ENCODE measurements at places on chromosomes 5 and 9.

DNA sequence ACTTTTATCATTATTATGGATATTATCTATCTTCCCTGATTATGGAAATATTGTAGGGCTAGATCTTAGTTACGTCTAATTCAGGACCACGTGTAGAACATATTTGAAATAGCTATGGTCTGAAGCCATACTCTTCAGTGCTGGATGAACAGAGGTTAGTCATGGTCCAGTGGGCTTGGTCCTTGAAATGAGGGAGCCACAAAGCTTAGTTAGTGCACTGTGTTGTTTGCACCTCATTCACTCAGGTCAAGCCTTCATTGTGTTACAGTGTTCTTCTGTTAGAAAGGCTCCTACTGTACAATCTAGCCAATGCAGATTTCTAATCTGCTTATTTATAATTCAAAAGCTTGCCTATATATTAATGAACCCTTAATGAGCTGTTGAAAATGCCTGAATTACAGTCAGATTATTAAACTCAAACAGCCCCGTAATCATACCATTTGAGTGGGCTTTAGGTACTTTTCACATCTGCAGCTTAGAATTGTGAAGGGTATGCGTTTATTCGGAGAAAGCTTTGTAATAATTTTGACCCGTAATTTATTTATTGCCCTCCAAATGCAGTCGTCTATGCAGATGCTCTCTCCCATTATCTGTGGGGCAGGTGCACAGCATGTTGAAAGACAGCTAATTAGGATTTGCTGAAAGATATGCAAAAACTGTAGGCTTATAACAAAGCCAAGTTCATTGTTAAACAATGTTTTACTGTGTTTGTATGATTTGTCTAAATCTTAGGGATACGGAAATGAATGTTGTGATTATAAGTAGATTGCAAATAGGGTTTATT, 164.9 kb downstream of the PBX3 start:
- DNase-seq, result no peak

DNA sequence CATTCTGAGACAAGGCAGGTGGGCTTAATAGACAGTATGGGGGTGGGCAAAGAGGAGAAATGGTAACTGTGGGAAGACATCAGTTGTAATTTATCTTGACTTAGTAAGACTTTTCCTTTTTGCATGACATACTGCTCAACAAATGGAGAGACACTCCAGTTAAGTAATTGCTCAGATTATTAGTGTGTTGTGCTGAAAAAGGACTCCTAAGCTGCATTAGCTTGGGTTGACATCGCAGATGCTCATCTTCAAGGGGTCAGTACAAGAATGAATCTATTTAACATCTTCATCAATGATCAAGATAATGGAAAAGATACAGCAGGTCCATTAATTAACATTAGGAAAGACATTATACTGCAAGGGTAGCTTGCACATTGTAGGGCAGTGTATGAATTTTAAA, 181.1 kb upstream of the ELAVL2 start:
- no peak for DNase-seq

DNA sequence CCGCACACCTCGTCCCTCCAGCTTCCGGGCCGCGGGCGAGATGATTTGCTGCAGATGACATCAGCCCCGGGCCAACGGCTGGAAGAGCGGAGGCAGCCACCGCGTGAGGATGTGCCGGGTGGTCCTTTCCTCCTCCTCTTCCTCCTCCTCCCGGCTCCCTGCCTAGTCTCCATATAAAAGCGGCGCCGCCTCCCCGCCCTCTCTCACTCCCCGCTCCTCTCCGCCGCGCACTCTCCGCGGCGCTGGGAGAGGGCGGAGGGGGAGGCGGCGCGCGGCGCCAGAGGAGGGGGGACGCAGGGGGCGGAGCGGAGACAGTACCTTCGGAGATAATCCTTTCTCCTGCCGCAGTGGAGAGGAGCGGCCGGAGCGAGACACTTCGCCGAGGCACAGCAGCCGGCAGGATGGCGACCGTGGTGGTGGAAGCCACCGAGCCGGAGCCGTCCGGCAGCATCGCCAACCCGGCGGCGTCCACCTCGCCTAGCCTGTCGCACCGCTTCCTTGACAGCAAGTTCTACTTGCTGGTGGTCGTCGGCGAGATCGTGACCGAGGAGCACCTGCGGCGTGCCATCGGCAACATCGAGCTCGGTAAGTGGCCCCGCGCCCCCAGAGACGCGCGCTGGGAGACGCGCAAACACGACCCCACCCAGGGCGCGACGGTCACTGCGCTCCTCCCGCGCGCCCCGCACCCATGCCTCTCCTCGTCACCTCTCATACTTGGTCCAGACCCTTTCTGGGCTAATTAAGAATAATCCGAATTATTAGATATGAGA, at the start of gene MAP1B:
Gene MAP1B, plus strand, starts transcription at position 345 of the 770 bp plus-strand sequence. Its CDS starts 57 bp downstream, at position 402.
- no peak for DNase-seq

- no peak for DNase-seq
Measured at GRCh38 chr9:86788456-86788855, 158.8 kb downstream of the GAS1 start.

Measured in astrocyte of the cerebellum (primary cell).